ENCODE measurements at places on chromosomes 16 and 17.

DNA sequence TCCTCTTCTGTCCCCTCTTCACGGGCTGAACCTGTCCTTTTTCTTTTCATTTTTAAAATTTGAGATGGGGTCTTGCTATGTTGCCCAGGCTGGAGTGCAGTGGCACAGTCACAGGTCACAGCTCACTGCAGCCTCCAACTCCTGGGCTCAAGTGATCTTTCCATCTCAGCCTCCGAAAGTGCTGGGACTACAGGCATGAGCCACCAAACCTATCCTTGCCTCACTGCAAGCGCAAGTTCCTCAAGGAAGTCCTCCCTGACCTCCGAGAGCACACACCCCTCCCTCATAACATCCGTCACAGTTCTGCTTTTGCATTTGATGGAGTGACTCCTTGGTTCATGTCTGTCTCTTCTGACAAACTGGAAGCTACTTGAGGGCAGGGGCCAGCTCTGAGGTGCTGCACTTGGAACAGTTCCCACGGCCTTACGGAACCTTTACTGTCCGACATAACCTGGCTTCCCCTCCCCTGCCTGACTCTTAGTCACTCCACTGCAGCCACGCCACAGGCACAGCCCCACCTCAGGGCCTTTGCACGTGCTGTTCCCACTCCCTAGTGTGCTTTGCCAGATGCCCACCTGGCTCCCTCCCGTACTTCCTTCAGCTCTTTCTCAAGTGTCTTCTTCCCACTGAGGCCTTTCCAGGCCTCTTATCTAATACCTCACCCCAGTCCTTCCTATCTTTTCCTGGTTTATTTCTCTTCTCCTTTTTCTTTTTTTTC is 4.4 kb downstream of the TBX6 start:
- DNase-seq = no peak

DNA sequence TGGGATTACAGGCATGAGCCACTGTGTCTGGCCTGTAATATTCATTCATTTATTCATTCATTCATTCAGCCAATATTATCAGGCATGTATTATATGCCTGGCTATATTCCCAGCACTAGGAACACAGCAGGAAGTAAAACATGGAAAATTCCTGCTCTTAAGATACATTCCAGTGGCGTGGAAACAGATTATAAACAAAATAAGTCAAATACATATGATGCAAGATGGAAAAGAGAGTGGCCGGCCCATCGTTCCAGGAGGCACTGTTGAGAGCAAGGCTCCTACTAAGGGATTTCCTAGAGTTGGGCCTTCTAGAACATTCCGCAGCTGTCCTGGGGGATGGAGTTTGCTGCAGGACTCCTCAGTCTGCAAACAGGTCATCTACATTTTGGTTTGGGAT is 17.7 kb downstream of the ADCY9 start:
- DNase-seq = no peak

DNA sequence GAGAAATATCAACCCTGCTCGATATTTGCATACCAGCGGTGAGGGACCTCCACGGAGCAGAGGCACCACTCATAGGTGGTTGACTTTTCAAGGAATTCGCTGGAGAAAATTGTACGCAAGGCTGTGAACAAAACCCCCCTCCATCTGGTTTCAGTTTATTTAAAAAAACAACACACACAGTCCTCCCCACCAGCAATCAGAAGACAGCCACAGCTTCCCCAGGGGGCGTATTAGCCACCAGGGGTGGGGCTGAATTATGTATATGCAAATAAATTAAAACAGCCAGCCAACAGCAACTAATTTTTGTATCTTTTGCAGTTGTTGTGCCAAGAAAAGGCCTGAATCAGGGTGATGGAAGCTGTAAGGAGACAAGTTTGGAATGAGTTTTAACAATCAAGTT is 5.9 kb upstream of the HSD11B2 start:
- DNase-seq = no peak

GRCh38 chr16:54123766-54124165 is 162.8 kb downstream of the IRX3 start:
- DNase-seq = no peak

DNA sequence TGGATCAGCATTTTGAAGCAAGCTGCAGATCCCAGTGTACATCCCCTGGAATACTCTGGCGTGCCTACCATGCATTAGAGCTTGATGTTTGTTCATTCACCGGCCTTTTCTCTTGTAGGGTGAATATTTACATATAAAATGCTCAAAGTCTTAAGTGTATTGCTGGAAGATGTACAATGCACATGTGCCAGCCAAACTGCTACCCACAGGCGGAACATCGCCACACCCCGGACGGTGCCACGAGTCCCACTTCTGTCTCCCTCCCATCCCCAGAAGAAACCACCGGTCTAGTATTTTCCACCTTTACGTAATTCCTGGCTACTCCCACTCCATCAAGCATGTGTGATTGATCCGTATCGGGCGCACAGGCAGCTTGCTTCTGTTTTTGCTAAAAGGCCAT is 4.1 kb downstream of the SLC38A8 start:
- no peak for DNase-seq

GRCh38 chr17:21394265-21394664 is 18.1 kb downstream of the KCNJ12 start:
- no peak for DNase-seq

- no peak for DNase-seq
Observed at GRCh38 chr16:85136702-85137322, 24.5 kb upstream of the CIBAR2 start.

- no peak for DNase-seq
Observed at GRCh38 chr17:35342276-35342675, 31.1 kb downstream of the SLFN11 start.

GRCh38 chr16:80577485-80578280 is 36.9 kb downstream of the DYNLRB2 start:
- no peak for DNase-seq

- peak; percentile 36 for DNase-seq
Observed at GRCh38 chr16:20899477-20900298, 470 bp downstream of the DCUN1D3 start.

- DNase-seq = no peak
Observed at GRCh38 chr16:4763791-4764190, 3.2 kb downstream of the ZNF500 start.

- no peak for DNase-seq
Observed at GRCh38 chr16:55643161-55643970, 12.4 kb upstream of the SLC6A2 start.

GRCh38 chr17:14780097-14780651 is 479.3 kb downstream of the HS3ST3B1 start:
- DNase-seq = no peak

GRCh38 chr17:66420961-66421371 is 118.6 kb downstream of the PRKCA start:
- no peak for DNase-seq

DNA sequence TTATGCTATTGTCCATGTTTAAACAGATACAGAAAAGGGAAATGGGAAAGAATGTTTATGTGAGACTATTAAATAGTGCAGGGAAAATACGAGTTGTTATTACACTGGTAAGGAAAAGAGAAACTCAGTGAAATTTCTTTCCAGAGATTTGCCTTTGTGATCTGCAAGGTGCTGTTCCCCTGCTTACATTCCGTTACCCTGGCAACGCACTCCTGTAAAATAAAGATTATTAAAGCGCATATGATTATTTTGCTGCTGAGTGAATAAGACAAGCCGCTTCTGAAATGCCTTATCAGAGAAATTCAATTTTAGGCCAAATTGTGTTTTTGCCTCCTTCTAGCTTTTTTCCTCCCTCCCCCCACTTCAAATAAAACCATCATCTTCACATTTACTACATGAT is 328.6 kb upstream of the PMFBP1 start:
- DNase-seq = no peak

DNA sequence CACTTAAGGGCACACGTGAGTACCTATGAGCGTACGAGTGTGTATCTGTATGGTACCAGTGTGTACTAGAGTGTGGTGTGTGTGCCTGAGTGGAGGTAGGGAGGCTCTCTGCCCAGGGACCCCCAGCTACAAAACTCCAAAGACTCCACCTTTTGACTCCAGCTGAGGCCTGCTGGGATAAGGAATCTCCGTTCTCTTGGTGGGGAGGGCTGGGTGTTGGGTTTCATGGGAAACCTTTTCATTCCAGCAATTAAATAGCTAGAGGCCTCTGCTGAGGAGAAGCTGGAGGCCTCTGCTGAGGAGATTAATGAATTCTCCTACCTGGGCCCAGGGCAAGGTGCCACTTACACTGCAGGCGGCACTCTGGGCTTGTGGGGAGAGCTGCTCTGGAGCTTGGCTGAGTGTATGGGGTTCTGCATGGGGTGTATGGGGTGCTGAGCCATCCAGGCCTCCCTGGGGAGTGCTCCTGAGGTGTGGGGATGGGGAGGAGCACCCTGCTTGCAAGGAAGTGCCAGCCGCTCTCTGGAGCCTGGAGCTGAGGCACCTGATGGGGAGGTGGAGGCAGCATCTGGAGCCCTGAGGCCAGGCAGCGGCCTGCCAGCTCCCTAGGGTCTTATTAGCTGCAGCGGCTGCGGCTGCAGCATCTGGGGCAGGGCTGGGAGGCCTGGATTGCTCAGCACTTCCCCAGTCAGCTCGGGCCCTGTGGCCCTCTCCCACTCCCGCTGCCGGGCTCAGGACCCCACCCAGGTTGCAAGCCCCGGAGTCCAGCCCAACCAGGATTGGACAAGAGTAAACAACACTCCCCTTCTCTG is 4.6 kb downstream of the ANKRD13B start:
- DNase-seq = no peak

- no peak for DNase-seq
Observed at GRCh38 chr17:82869536-82869935, 29.7 kb upstream of the ZNF750 start.

- DNase-seq = no peak
Observed at GRCh38 chr16:30665155-30665829, 7.1 kb downstream of the FBRS start.

GRCh38 chr16:20300312-20301097 is 26.8 kb downstream of the GP2 start:
- peak; percentile 46 for DNase-seq

GRCh38 chr16:5005916-5006315 is 27.8 kb downstream of the NAGPA start:
- DNase-seq = no peak

- DNase-seq = peak; percentile 69
Observed at GRCh38 chr17:5706577-5707210, 122.4 kb upstream of the NLRP1 start.

GRCh38 chr16:56871172-56871593 is 6.2 kb downstream of the SLC12A3 start:
- no peak for DNase-seq

DNA sequence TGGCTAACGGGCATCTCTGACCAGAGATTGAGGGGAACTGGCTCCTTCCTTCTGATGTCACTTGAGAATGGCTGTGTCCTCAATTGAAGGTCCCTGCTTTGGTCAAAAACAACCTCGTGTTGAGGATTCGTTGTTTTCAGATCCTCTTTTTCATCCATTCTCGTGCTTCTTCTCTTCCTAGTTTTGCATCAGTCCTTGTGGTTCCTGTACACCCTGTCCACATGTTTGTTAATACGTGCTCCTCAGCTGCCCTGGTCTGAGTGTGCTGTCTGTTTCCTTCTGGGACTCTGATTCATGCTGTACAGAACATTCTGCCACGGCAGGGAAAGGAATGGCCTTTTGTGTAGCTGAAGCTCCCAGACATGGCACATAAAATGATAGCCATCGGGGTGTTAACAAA is 863.2 kb upstream of the GOT2 start:
- no peak for DNase-seq

DNA sequence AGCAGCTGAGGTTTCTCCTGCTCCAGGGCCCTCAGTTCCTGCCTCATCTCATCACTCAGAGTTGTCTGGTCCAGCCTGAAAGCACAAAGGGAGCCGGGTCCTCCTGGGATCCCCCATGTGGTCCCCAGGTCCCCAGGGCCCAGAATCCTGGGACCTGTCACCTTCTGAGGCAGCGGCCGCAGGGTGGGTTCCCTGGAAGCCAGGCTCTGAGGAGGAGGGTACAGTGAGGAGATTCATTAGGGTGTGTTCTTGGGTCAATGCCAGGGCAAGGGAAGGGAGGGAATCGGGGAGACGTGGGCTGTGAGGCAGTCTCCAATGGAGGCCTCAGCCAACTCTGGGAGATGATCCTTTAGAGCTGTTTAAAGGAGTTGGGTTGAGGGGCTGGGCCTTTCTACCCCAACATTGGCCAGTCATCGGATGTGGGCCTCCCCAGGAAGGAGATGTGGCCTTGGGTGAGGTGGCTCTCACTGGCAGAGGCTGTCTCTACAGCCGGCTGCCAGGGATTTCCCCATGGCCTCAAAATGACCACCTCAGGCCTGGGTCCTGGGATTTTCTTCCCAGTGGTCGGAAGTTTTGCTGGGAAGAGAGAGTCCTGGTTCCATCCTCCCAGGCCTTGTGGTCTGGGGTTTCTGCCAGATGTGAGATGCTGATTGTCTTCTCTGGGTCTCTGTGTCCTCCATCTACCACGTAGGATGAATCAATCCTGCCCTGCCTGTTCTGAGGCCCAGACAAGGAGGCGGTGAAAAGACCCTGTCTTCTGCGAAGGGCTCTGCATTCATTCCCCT is 47.3 kb downstream of the NLRP1 start:
- DNase-seq = no peak

DNA sequence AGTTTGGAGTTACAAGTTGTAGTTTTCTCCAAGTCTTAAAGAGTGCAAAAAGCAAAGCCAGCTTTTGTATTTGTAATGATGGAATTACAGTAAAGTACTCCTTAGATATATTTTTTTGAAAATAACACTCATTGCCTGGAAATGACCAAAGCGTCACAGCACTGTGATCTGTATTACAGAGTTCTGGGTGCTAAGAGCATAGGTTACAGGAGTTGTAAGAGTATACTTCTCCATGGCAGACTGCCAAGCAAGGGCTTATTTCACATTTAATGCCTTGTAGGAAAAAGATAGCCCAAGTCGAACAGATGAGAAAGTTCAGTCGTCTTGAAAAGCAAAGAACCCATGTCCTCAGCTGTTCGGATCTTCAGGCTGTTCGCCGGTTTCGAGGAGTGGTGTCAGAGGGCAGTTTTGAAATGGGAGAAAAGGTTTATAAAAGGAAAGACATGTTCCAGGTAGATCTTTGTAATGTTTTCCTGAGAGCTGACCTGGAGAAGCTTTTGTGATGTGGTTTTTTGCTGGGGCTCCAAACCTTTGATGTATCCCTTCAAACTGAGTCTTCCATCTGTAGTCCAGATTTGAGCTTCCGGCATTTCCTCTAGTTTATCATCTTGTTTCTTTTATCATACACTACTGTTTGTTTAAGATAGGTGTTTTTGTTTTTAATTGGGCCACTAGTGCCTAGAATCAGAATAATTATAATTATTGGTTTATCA is 41.3 kb downstream of the ERCC4 start:
- DNase-seq = no peak

DNA sequence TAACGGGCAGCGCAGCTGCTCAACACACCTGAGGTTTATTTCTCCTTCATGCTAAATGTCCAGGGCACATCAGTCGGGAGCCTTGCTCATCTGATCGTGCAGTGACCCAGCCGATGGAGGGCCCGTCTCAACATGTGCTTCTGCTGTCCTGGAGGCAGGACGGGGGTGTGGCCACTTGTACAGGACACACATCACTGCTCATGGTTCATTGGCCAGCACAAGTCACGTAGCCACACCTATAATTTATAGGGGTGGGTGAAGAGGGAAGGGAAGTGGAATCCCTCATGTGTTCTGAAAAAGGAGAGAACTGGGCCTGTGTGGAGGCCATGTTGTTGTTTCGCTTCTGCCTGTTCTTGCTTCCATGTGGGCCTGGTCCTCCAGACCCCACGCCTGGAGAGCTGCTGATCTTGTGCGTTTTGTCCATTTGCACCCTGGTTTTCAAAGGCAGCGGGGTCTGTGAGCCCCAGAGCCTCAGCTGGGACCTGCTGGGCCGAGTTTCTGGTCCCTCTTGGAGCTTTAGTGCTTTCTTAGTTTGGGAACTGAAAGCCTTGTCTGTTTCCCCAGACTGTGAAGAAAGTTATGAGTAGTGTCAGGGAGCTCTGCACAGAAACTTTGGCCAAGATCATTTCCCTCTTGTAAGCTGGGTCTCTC is 60.5 kb downstream of the CMIP start:
- DNase-seq = no peak

- DNase-seq = peak; percentile 58
Observed at GRCh38 chr17:79811011-79811867, 14.4 kb upstream of the CBX8 start.
